ENCODE measurements at places on chromosomes 3 and 15. TPM values are rescaled to one million over a fixed set of nuclear protein-coding genes. Genes with fewer than 3 reads are reported as not detected.

GRCh38 chr3:17050506-17050905 is 165.8 kb downstream of the PLCL2 start:
- peaks cover 66% of the 10 kb centered on the region for H3K36me3 ChIP-seq
- H3K4me3 ChIP-seq = no peak overlapping the region
- no peak for DNase-seq
- peaks cover 33% of the 10 kb centered on the region for H3K4me1 ChIP-seq
- no peak overlapping the region for H3K27ac ChIP-seq

- H3K4me3 ChIP-seq = no peak within 1 kb of the TSS
- H3K4me1 ChIP-seq = no peaks in the 10 kb centered on the region
- no peaks in the 10 kb centered on the region for H3K36me3 ChIP-seq
- no peak within 1 kb of the TSS for H3K27ac ChIP-seq
- DNase-seq = no peak
- no peaks in the 10 kb centered on the region for H3K27me3 ChIP-seq
Observed at GRCh38 chr3:159069091-159069490, 267.2 kb downstream of the MFSD1 start.

Gene HRG
- not detected for total RNA-seq

GRCh38 chr3:31581660-31582059 is 48.9 kb downstream of the STT3B start:
- no peaks in the 10 kb centered on the region for H3K27me3 ChIP-seq
- no peak overlapping the region for H3K4me3 ChIP-seq
- no peak overlapping the region for H3K27ac ChIP-seq
- H3K36me3 ChIP-seq = peaks cover 27% of the 10 kb centered on the region

Gene KNG1
- not detected for total RNA-seq

Data from natural killer cell treated with Interleukin-12 subunit alpha and Interleukin-12 subunit beta and Interleukin-15 and Interleukin-18, amount 100 ng/mL, for 72 hours (primary cell).